ENCODE measurements at places on chromosomes 4 and X.

GRCh38 chr4:26361297-26361696 lies 40.5 kb downstream of the RBPJ start:
- DNase-seq, result no peak

DNA sequence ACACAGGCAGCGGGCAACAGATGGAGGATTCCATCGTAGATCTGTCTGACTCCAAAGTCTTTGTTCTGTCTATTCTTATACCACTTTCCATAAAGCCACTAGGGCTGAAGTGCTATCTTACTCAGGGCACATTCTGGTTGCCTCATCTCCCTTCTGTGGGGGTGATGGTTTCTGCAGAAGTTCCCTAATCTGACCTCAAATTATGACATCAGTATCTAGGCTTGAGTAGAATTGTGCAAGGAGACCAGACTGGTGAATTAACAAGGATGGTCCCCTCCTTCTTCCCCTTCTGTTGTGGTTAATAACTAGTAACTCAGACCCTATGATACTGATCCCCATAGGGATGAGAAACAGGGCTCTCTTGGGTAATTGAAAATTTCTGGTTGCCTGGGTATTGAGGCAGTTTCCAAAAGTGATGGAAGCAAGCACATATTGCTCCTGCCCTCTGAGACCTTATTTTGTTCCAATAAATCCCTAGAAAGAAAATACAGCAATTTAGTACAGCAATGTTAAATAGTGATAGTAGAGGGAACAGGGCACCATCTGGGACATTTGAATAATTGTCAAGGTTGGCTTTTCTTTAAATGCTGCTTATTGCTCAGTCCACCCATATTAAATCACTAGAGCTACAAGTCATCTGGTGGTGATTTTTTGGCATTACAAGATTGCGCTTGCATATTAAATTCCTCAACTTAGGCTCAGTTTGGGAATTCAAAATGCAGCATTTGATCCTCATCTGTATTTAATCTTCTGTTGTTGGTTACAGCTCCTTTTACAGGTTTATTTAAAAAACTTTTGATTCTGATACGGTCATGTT lies 57.3 kb upstream of the AP1S2 start:
- DNase-seq, result no peak

- DNase-seq, result no peak
These were observed 54.8 kb downstream of the ZFX start for GRCh38 chrX:24204331-24204730.

- DNase-seq, result no peak
These were observed 2.8 kb downstream of the PSAPL1 start for GRCh38 chr4:7431696-7432530.

GRCh38 chr4:79467246-79467932 lies 59.4 kb upstream of the GK2 start:
- DNase-seq, result no peak

DNA sequence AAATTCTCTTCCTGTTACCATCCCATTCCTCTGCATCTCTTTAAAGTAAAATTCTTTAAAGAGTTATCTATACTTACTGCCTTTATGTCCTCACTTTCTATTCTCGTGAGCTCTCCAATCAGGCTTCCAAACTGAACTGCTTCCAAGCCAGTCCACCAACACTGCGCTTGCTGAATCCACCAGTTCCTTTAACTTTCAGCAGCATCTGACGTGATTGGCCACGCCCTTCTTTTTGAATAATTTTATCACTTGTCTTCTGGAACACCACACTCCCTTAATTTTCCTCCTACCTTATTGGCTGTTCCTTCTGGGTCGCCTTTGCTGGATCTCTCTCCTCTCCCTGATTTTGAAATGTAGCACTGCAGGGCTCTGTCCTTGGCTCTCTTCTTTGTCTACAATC lies at the start of gene KIAA1210:
TSS of gene KIAA1210 (minus strand) at position 163 of the 400 bp plus-strand sequence. CDS start 4,170 bp downstream, outside the sequence.
- DNase-seq, result no peak

DNA sequence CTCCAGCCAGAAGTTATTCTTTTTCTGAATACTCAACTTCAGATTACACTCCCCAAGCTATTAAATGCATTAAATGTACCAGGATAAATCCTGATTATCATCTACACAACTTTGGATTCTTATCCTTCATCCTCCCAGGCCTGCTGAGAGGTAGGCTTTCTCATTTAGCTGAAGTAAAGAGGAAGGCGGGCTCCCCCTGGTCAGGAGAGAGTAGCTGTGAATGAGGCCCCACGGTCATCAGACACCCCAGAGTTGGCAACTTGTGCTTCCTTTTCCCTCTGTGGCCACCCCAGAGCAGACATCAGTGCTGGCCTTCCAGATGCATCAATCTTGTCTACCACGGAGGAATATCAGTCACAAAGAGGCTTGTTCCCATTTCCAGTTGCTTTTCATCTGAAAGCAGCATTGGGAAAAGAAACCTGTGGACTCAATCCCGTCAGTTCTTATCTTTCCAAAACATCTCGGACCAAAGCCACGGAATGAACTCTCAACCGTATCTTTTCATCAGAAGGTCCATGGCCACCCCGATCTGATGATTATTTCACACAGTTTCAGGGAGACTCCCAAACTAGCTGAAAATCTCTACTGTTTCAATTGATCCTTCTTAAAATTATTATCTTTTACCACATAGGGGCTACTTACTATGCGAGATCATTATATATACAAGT lies 79.2 kb downstream of the FBXO8 start:
- DNase-seq, result no peak

GRCh38 chr4:89413518-89413917 lies 105.9 kb upstream of the GPRIN3 start:
- no peak for DNase-seq

GRCh38 chrX:53997724-53998123 lies 46.5 kb downstream of the PHF8 start:
- DNase-seq, result no peak

Data from activated T-helper 1 cell treated with Interleukin-2 at 50 U/mL for 16 hours (primary cell).